Kidney (tissue), 22 donors: ENCODE measurements at places on chromosomes 7 and 10. TPM values are rescaled to one million over a fixed set of nuclear protein-coding genes. Genes with fewer than 3 reads are reported as not detected.
A peak's percentile ranks its signal among the peaks of the same experiment; 100 is the strongest.

The GNGT1 gene
- polyA plus RNA-seq = not detected

The PTF1A gene
- polyA plus RNA-seq = not detected

The FAM25C gene
- polyA plus RNA-seq = not detected

DNA sequence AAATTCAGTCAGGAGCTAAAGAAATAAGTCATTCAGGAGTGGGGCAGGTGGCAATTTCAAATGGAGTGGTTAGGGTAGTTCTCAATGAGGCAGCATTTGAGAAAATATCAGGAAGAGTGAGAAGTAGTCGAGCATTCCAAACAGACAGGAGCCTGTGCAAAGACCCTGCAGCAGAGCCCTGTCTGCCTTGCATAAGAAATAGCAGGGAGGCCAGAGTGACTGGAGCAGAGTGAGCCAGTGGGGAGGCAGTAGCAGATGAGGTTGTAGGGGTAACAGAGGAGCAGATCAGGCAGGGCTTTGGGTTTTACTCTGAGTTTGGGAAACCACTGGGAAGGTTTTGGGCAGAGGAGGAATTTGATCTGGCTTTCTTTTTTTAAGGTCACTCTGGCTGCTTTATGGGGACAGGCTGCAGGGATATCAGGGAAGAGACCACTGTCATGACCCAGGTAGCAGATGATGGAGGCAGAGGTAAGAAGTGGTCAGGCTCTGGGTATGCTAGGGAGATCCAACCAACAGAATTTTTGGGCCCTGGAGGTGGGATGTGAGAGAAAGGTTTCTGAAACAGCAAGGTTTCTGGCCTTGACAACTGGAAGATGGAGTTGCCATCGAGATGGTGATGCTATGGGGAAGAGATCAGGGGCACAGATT, 1.3 kb upstream of the BLVRA start:
- DNase-seq = no peak

- no peak for DNase-seq
Measured at GRCh38 chr10:93826355-93826754, 67.4 kb upstream of the SLC35G1 start.

DNA sequence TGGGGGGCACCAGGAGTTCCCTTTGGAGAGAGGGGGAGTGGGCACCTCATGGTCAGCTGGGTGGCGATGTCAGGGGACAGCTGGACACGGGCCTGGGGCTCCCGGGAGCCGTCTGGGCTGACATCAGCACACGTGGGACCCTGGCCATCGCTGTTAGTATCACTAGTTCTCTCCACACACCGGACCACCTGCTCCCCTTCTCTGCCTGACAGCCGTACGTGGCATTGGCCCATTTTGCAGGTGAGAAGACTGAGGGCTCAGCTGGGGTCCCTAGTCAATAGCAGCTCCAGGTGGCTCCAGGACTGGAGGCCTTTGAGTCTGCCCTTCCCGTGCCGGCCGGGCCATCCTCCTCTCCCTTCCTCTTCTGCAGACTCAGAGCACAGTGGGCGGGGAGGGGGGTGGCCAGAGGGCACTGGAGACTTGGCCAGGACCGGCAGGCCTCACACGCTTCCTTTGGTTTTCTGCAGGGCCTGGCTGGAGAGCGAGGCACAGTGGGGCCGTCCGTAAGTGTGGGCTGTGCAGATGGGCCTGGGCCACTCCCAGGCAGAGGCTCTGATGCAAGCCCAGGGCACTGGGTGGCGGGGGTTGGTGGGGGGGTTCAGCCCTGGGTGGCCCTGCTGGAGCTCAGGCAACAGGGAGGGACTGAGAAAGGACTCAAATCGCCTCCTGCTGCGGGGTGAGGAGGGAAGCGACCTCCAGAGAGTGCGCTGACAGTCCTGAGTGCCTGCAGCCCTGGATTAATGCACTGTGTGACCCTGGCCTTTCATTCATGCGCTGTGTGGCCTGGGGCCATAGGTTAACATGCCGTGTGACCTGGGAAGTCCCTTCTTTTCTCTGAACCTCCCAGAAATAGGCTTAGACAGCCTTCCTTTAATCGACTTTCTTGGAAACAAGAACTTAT, 78.2 kb downstream of the MYL10 start:
- DNase-seq = peak; percentile 49

- DNase-seq = no peak
Measured at GRCh38 chr10:29703271-29703670, 68.5 kb upstream of the SVIL start.

DNA sequence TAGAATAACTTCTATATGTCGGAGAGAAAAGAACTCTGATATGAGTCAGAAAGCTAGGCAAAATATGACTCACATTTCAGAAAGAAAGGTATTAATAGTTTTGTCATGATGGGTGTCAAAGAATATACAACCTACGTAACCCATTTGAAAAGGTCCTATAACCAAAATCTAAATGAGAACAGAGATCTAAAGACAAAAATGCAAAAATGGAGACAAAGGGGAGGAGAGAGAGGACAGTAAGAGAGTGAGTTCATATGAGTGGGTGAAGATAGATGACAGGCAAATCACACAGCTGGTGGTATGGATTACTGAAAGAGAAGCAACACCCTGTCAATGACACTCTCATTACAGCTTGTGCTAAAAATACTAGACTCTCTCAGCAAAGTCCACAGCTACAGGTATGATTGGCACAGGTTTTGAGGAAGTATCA, 25.6 kb downstream of the ANKMY2 start:
- no peak for DNase-seq

DNA sequence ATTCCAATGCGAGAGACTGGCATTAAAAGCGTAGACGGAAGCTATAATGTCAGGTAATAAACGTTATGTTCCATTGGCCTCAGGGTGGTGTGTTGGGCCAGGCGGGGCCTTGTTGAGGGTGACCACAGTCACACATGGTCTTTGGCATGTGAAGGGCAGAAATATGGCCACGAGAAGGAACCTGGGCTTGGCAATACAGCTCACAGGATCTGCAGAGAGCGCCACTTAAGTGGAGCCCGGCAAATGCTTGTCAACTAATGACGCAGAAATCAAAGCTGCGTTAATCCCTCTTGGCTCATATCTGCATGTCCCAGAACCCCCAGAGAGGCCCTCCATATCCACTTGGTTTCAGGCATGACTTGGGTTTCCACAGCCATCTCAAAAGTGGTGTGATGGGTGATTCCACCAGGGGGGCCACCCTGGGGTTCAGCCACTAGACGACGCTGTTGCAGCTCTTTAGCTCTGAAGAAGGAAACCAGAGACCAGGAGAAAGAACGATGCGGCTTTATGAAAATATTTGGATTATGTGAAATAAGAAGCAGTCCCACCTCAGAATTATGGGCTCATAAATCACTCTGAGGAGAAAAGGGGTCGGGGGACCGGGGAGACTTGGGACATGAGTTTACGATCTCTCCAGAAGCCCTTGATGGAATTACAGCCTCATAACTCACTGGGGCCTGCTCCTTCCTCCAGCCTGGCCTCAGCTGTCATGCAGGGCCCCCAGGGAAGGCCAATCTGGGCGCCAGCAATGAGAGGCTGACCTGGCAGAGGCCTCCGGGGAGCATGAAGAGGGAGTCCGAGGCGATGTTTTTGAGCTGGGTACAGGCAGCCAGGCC, 462.5 kb downstream of the PLXNA4 start:
- DNase-seq = no peak

- DNase-seq = no peak
Measured at GRCh38 chr7:138661069-138661635, 40.0 kb downstream of the SVOPL start.

DNA sequence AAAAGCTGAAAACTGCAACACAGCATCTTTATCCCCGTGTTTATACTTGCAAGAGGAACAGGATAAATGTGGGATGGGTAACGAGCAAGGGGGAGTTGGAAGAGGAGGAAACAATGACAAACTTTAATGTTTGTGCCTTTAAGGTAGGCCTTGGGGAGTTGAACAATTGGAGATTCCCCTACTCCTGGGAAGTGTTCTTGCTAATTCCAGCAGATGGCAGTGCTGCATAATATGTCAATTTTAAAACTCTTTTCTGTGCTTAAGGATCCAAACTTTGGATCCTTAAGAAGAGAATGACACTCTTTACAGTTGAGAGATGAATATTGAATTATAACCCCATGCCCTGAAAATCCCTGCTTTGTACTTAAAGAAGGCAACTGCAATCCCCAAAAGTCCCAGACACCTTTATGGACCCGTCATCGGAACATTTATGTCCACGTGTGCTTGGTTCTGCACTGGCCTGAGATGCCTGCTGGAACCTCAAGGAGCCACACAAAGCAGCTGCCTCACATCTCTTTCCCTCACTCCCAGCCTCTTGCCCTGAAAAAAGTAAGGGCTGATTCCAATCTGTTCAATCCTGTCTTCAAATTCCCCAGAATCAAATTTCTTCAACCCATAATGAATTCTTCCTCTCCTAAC, 12.0 kb downstream of the IFIT5 start:
- no peak for DNase-seq
